ENCODE measurements at places on chromosomes 4 and X.

DNA sequence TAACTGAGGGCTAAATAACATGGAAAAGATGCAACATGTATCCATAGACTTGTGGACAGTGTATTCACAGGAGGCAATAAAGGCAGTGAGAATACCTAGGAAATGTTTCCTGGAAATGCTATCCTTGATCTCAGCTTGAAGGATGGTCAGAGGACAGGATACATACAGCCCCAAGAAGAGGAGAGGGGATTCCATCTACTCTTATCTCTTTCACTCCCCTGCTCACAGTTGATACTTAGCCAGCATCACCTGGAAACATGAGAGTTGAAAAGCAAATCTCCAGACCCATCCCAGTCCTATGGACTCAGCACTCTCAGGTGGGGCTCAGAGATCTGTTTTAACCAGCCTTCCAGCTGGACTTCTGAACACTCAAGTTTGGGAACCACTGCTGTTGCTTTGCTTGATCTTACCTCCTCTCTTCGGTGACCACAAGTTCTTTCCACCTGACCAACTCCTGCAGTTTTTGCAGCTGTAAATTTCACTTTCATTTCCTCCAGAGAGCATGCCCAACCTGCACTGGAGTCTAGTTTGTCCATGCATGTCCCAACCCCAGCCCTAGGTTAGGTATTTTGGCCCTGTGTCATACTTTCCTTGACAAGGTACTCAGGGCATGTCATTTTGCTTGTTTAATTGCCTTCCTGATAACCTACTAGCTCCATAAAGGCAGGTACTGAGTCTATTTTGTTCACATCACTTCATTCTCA, 10.4 kb downstream of the RELL1 start:
- peak; percentile 12 for DNase-seq

- no peak for DNase-seq
These were observed 5.7 kb upstream of the SCOC start for GRCh38 chr4:140367738-140368137.

DNA sequence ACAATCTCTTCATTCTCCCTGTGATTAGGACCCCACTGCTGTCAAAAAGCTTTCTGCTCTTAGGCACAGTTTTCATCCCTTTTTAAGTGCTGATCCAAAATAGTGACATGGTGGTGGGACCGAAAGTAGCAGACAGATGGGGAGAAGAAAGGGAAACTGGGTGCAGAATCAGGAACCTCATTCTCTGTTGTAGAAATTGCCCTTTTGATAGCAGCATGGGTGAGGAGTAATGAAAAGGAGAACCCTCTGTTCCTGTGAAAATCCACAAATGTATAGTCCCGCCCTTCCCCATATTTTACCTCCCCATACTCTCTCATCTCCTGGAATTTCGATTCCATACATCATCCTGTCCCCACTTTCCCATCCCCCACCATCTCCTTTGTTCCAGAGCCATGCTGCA, 126.5 kb downstream of the STIM2 start:
- DNase-seq: no peak

DNA sequence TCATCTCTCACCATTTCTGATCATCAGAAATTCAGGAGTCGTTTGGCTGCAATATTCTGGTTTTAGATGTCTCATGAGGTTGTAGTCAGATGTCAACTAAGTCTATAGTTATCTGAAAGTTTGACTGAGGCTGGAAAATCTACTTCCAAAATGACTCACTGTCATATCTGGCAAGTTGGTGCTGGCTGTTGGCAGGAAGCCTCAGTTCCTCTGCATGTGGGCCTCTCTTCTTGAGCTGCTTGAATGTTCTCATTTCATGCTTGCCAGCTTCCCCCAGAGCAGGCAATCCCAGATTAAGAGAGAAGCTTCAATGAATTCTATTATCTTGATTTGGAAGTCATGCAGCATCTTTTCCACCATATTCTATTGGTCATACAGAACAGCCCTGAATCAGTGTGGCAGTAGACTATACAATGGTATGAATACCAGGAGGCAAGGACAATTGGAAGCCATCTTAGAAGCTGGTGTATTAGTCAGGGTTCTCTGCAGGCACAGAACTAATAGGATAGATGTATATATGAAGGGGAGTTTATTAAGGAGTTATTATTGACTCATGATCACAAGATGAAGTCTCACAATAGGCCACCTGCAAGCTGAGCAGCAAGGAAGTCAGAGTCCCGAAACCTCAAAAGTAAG, 46.8 kb upstream of the ELF2 start:
- DNase-seq: no peak

DNA sequence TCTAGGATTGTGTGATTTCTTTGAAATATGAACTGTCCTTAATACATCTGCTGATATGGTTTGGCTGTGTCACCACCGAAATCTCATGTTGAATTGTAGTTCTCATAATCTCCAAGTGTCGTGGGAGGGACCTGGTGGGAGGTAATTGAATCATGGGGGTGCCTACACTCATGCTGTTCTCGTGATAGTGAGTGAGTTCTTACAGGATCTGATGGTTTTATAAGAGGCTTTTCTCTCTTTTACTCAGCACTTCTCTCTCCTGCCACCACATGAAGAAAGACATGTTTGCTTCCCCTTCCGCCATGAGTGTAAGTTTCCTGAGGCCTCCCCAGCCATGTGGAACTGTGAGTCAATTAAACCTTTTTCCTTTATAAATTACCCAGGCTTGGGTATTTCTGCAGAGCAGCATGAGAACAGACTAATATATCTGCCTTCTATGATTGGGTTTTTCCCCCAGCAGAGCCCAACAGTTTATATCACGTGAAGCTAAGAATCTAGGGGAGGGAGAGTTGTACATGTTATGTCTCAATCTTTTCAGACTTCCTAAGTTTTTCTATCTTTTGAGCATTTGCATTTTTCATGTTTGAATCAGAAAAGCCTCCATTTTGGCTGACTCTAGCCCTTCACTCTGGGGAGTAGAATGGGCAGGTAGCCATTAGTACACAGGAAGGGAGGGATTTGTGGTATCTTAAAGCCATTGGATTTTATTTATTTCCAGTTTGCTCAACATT, 58.9 kb downstream of the PLAC1 start:
- DNase-seq: no peak

All from CD4-positive, alpha-beta memory T cell (primary cell).